ENCODE measurements at places on chromosomes 2 and 18.
A peak's percentile ranks its signal among the peaks of the same experiment; 100 is the strongest.

GRCh38 chr18:8660316-8660715 lies 45.0 kb upstream of the MTCL1 start:
- DNase-seq = no peak

DNA sequence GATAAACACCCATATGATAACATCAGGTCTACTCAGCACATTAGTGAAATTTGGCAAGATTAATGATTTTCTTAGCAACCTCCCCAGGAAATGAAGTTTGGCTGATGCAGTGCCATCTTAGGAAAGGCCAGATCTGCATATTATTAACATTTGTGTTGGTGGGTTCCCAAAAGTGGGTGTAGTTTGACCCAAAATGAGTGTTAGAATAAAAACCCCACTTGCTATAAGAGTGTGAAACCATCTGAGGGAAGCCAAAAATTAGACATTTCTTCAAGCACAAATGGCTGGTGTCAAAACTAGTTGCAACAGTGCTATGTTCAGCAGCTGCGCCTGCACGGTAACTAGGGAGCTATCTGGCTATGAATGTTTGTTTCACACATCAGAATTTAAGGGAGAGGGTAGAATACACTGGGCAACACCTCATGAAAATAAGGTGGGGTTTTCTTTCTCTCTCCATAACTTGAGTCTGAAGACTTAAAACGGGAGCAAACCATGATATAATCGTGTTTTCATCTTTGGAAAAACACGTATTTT lies 15.9 kb upstream of the CSRNP3 start:
- no peak for DNase-seq

- no peak for DNase-seq
These were observed 155.2 kb downstream of the BCL2 start for GRCh38 chr18:63164396-63164795.

GRCh38 chr2:197209742-197210408 lies 100.7 kb downstream of the ANKRD44 start:
- peak; percentile 48 for DNase-seq

DNA sequence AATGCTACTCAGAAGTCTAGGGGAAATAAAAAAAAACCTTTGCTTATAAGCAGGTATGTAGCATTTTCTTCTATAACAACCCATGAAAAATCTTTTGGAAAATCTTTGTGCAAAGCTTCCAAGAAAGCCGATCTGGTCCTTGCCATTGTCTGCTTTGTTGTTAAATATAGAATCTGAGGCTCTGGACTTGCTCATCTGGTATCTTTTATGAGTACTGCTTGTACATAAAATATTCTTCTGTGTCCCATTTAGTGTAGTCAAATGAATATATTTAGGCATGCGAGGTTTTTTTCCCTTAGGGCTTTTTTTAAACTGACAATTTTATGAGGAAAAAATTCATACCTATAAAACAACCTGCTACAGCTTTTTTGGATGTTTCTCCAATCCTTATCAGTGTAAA lies 45.0 kb upstream of the RMND5A start:
- no peak for DNase-seq

DNA sequence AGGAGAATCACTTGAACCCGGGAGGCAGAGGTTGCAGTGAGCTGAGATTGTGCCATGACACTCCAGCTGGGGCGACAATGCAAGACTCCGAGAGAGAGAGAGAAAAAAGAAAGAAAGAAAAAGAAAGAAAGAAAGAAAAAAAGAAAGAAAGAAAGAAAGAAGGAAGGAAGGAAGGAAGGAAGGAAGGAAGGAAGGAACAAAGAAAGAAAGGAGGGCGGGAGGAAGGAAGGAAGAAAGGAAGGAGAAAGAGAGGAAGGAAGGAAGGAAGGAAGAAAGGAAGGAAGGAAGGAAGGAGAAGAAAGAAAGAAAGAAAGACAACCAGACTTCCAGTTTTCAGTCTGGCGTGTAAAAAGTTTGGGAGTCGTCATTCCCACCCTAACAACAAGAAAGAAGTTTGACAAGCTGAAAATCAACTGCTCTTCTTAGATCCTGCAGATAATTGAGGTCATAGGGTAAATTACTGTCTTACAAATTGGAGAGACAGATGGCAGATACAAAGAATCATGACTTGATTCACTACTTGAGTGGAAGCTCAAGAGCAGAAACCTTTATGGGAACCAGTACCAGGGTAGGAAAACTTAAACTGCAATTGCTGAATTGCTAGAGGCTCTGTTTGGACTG lies 15.1 kb upstream of the CYP27C1 start:
- DNase-seq = no peak

- DNase-seq = no peak
These were observed 224.3 kb downstream of the NDUFA10 start for GRCh38 chr2:239800785-239801386.

- no peak for DNase-seq
These were observed 24.6 kb downstream of the RAMP1 start for GRCh38 chr2:237883951-237884446.

- no peak for DNase-seq
These were observed 92.5 kb downstream of the DGKD start for GRCh38 chr2:233446606-233447305.

- no peak for DNase-seq
These were observed 224.1 kb upstream of the CCDC150 start for GRCh38 chr2:196415384-196415783.

GRCh38 chr2:238320648-238321281 lies 447 bp downstream of the TRAF3IP1 start:
- DNase-seq = no peak

- no peak for DNase-seq
These were observed 98.3 kb downstream of the GRB14 start for GRCh38 chr2:164523009-164523408.

DNA sequence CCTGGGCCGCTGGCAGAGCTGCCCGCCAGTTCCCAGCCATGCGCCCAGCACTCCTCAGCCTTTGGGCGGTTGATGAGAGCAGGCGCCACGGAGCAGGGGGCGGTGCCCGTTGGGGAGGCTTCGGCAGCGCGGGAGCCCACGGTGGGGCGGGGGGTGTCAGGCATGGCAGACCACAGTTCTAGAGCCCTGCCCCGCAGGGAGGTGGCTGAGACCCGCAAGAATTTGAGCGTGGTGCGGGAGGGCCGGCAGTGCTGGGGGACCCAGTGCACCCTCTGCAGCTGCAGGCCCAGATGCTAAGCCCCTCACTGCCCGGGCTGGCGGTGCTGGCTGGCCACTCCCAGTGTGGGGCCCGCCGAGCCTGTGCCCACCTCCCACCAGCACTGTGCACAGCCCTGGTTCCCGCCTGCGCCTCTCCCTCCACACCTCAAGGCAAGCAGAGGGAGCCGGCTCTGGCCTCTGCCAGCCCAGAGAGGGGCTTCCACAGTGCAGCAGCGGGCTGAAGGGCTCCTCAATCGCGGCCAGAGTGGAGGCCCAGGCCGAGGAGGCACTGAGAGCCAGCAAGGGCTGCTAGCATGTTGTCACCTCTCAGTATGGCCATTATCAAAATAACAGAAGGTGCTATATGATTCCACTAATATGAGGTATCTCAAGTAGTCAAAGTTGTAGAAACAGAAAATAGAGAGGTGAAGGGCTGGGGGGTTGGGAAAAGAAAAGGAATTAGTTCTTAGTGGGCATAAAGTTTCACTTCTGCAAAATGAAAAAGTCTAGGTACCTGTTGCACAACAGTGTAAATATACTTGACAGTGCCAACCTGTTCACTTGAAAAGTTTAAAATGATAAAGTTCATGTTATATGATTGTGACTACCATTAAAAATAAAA lies 72.3 kb downstream of the SH3YL1 start:
- no peak for DNase-seq

DNA sequence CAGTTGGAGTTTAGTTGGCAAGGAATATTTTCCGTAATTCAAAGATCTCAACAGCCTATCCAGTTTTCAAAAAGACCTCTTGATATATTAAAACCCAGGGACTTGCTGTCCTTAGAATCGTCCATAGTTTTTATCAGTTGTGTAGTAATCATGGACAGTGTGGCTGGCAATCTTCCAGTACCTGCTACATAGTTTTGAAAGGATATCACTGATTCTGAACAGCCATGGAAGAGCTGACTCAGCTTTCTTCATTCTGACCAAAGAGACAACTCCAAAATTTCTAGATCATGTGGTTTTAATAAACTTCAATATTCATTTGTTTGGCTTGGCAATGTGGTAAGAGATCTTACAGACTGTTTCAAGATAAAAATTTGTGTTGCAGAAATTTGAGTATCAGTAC lies 616.7 kb downstream of the TDRD15 start:
- DNase-seq = no peak

DNA sequence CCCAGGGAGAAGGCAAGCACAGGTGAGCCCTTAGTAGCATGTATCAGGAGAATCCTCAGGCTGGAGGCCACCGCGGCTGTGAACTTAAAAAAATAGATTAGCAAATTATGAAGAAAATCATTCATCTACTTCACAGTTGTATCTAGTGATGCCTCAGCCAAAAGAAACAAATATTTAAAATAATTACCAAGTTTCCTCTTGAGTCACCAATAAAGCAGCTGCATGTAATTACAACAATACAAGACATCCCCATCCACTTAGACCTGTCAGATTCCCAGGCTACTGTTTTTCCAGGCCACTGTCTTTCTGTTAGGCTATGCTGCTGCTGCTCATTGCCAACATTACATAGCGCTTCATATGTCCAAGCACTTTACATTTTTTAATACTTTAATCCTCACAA lies 54.6 kb upstream of the PHLPP1 start:
- DNase-seq = no peak

- no peak for DNase-seq
These were observed 35.5 kb upstream of the PTMA start for GRCh38 chr2:231672617-231673347.

- no peak for DNase-seq
These were observed 59.0 kb downstream of the INPP5D start for GRCh38 chr2:233119123-233119522.

DNA sequence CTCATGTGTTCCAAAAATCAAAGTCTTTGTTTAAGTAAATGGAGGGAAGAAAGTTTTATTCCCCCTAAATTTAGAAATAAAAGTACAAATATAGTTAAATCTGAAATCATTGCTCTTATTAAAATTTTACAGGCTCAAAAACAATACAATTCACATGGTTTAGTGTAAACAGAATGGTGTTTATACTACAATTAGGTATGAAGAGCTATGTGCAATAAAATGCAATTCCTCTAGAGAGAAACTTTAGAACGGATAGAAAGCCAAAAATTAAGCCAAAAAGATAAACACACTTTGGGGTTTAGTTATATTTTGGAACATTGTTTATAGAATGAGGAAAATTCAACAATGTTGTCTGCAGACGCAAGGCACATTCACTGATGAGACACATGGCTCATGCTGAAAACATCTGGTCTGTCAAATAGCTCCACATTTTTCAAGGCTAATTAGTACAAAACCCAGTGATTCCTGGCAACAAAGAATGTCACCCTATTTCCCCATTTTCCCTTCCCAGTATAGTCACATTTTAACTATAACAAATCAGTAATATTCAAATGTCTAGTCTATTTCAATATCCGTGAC lies 103.3 kb downstream of the EXOC6B start:
- no peak for DNase-seq

DNA sequence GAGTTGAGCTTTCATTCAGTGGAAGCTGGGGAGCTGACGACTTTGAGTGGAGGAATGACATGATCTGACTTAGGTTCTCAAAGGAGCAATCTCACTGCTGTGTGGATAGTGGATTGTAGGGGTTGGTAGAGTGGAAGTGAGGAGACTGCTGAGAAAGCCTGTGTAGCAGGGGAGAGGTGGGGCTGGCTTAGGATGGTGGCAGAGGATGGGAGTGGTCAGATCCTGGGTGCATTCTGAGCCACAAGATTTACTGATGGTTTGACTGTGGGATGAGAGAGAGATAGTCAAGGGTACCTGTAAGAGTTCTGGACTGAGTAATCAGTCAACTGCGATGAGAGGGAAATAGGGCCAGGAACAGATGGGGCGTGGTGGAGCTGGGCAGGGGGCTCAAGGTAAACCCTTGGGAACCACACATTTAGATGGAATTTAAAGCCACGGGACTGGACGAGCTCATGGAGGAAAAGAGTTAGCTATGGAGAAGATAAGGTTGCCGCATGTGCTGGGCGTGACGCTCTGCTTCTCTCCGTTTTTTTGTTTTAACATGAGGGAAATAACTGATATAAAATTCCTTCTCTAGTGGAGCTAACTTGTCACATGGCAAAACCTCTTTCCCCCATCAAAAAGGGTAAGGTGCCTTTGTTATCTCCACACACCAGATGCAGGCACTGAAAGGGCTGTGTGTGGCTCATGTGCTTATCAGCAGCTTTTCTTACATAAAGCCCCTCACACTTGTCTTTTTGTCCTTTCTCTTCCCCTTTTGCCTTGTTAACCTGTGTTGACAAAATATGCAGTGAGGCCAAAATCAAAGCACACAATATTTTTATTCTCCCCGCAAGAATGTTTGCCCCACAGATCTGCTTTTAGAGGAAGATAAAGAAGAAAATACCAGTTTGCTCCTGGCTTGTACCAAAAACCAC lies 379.8 kb downstream of the TSN start:
- DNase-seq = no peak

- DNase-seq = no peak
These were observed 171.3 kb downstream of the TMEM18 start for GRCh38 chr2:505941-506340.

- DNase-seq = no peak
These were observed 173.7 kb downstream of the SP3 start for GRCh38 chr2:173791502-173791901.

DNA sequence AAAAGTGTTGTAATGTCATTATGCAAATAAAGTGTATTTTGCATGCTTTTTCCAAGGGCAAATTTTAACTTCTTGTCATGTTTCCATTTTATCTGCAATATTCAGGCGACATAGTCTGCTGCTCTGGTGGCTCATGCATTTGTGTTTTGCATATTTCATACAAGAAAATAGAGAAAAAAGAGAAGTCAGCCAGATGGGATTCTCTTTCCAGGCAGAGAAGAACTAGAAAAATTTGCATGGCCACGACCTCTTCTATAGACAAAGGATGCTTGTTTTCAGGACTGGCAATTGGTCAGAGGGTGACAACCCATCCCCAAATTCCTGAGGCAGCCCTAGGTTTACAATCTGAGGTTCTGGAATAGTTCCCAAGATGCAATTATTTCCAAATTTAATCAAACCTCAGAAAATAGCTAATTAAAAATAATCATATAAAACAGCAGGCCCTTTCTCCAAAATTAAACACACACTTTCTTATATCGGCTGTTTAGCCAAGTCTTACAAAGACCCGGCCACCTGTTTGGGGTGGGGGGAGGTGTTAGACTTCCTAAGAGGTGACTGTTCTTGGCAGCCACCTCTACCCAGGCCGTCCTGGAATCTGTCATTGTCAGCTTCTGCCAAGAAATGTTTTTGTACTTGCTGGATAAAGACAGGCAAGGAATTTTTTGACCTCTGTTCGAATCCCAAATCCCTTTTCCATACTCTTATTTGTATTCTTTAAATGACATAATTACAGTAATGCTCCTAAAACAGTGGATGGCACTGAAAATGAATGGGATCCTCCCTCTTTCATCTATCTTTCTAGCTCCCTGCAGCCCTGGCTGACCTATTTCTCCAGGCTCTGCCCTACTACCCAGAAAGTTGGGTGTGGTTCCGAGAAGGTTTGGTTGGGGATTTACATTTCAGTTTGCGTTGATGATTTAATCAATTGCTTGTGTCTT lies 20.8 kb upstream of the SOS1 start:
- no peak for DNase-seq

DNA sequence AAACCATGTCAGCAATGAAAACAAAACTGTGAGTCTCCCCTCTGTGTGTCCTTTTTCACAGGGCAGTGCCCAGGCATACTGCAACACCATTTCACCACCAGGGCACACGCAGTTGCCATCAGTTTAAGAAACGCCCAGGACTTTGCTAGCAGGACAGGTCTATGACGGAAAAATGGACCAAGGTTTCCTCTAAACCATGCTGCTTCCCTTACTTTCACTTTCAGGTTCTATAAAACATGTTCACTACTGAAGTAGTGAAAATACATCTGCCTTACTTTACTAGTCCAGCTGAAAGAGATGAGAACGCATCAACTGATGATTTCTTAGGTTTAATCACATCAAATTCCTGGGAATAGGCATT lies 110.5 kb downstream of the TCF4 start:
- no peak for DNase-seq

All from stimulated activated CD4-positive, alpha-beta T cell treated with anti-CD3 and anti-CD28 coated beads, Interleukin-4, amount 100 ng/mL, for 4 hours (primary cell).